T-cell (primary cell): ENCODE measurements at places on chromosomes 1 and 21.

DNA sequence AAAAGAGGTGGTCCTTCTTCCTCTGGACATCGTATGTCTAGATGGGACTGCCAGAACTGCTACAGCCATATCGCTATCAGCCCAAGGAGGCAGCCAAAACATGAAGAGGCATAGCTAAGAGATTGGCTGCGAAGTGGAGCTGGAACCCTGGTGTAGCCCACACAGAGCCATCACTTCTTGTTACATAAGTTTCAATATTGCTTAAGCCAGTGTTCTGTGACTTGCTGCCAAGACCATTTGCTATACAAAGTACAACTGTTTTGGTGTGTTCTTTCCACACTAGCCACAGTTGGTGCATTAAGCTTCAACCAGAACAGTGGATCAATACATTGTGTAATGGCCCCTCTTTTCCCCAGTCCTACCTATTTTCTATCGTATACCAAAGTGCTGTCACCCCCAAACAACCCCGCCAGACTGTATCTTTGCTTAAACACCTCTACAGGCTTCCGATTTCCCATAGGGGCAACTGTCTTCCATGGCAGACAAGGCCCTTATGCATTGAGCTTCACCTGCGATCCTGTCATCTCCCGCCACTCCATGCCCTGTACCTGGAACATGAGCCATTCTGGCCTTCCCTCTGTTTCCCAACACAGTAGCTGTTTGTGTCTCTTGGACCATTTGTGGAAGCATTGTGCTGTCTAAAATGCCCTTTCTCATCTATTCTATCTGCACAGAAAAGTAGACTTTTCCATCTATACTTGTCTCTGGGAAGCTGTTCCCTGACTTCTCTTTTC, 241.8 kb downstream of the TTLL7 start:
- no peak for DNase-seq

DNA sequence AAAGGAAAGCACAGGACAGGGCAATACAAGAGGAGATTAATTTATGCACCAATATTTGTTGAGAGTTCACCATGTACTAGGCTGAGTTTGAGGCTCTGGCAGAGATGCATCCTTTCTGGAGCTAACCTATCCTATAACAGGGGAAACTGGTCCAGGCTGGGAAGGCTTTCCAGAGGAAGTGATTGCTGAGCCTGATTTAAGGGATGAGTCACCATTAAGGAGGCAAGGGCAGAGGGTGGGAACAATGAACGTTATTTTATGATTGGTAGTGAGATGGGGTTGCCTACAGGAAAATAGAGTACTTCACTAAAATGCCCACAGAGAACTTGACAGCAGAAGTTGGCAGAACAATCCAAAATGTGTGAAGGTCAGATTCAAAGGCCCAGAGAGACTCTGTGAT, 141.4 kb downstream of the PLPP3 start:
- DNase-seq, result no peak

GRCh38 chr1:197284325-197284724, 16.3 kb downstream of the CRB1 start:
- no peak for DNase-seq

DNA sequence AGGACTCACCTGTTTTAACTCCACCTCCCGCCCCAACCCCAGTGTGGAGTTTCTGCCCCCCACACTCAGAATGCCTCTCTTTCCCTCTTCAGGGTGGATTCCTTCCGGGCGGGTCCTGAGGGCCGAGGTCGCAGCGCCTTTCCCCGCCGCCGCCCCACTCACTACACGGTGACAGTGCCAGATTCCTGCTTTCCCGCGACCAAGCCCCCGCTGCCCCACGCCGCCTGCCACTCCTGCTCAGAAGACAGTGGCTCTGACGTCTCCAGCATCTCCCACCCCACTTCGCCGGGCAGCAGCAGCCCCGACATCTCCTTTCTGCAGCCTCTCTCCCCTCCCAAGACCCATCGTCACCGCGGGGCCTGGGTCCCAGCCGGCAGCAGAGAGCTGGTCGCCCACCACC, 16.7 kb downstream of the INAVA start:
- DNase-seq, result no peak

- DNase-seq, result no peak
These were observed 17.2 kb downstream of the SPOCD1 start for GRCh38 chr1:31798433-31799195.

- DNase-seq, result no peak
These were observed 607.0 kb downstream of the NPHP4 start for GRCh38 chr1:5385096-5385799.

GRCh38 chr21:41076064-41076463, 91.9 kb upstream of the BACE2 start:
- no peak for DNase-seq

DNA sequence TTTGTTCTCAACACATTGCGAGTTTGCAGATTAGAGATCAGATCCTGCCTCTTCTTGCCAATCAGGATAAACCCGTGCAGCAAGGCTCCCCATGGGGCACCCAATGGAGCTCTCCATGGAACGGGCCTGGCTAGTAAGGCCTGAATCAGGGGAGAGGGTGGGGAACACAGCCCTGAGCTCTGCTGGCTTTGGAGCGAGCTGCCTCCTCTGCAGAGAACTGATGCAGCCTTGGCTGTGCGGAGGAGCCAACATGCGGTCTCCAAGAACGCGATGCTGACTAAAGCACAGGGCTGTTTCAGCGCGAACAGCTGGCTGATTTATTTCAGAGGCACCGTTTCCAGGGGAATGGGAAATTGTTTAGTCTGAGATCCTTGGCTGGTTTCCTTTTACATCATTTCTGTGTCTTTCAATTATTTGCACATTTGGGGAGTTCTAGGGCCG, 139.7 kb downstream of the TSEN15 start:
- DNase-seq, result no peak

DNA sequence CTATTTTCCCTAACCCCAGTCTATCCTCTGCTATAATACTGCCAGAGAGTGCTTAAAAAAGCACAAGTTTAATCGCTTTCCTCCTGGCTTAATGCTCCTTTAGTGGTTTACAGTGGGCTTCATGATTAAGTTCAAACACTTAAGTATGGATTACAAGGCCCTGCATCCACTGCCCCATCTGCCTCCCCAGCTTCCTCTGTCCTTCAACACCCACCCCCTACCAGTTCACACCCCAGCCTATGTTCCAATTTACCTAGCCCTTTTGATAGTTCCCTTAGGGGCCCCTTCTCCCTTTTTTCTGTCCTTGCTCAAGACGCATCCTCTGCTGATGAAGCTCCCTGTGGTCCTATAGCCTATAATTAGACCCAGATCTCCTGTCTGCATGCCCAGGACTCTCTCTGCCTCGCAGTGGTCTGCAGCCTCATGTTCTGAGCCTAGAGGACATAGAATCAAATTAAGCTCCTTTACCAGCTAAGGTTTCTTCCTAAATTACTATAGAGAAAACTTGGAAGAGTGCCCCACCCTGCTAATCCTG, 212.5 kb downstream of the FGGY start:
- no peak for DNase-seq

- no peak for DNase-seq
These were observed at the start of gene KCNT2 for GRCh38 chr1:196608390-196609369. KCNT2 (minus strand) TSS chr1:196608440; CDS start chr1:196608309, 131 bp downstream.

DNA sequence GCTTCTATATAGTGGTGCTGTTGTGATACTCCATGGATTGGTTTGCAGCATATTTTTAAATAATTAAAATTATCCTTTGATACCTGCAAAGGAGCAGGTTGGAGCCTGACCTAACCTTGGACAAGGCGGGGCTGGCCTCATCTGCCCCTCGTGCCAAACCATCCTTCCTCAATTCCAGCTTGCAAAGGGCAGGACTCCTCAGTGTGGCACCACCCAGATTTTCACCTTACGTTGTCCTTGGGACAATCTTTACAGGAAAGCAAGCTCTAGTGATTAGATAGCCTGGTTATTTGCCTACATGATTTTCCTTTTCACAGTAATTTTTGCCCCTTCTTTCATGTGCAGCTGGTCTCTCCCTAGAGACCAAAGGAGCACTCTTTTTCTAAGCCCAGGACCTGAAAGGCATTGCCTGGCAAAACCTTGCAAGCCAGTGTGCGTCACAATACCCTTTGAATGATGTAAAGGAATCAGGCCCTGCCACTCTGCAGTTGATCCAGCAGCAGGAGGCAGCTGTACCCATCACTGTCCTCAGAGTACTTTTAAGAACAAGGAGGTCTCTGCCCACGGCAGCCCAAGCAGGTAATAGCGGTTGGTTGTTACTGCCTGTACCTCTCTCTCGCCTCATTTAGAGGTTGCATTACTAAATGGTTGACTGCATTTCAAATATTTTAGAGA, 99.4 kb downstream of the ADSS2 start:
- no peak for DNase-seq

DNA sequence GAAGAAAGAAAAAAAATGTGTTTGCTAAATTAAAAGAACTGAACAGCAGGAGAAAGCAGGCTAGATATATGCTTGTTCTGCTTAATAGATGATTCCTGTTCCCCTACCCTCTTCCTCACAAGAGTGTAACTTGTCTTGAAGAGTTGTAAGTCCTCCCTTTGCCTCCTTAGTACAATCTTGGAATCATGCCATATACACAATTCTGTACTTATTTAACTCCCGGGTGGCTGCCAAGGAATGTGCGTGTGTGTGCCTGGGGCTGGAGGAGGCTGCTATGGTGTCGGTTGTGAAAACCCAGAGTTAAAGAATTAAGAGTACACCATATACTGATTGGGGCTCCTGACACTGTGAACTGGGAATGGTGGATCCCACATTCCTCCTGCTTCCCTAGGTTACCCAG, 194.2 kb downstream of the SIPA1L2 start:
- DNase-seq, result no peak

GRCh38 chr1:157993147-157993917, at the start of gene KIRREL1:
KIRREL1 (plus strand) TSS chr1:157993645; CDS start chr1:157993677, 32 bp downstream.
- no peak for DNase-seq

- DNase-seq, result no peak
These were observed 32.8 kb upstream of the RNF11 start for GRCh38 chr1:51203121-51203873.

DNA sequence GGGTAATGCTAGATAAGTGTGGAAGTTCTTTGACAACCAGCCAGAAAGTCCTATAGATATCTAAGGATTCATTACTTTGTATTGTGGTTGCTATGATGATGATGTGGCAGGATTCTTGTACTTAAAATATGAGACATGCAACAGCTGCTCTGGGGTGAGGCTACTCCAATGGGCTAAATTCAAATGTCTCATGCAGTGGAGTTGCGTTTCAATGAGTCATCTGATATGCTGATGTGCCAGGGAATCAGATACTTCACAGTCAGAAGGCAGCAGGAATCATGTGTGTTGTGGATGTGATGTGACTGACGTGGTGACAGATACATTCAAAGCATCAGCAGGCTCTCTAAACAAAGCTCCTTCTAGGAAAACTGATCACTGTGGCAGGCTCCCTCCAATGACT, 66.5 kb downstream of the TSEN15 start:
- no peak for DNase-seq

GRCh38 chr1:160366731-160367515, at the start of gene NHLH1:
NHLH1 (plus strand) TSS chr1:160367071; CDS start chr1:160370732, 3,661 bp downstream.
- no peak for DNase-seq

DNA sequence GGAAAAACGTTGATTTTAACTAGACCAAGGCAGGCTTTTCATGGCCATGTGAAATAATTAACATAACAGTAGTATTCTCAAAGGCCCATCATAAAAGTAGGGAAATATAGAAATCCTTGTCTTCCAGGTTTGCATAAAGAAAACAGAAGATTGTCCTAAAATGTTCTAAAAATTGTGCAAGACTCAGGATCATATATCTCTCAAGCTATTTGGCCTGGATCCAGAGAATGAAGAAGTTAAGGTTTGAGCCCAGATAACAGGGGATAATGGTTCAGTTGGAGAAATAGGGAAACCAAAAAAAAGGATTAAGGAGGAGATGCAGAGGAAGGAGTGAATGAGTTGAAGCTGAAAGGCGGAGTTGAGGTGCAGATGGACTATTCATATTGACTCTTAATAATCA, 555.5 kb upstream of the NR5A2 start:
- DNase-seq, result no peak

GRCh38 chr1:57277681-57278080, 146.2 kb downstream of the DAB1 start:
- DNase-seq, result no peak

- DNase-seq, result no peak
These were observed 11.6 kb downstream of the SLC2A1 start for GRCh38 chr1:42947117-42947516.

DNA sequence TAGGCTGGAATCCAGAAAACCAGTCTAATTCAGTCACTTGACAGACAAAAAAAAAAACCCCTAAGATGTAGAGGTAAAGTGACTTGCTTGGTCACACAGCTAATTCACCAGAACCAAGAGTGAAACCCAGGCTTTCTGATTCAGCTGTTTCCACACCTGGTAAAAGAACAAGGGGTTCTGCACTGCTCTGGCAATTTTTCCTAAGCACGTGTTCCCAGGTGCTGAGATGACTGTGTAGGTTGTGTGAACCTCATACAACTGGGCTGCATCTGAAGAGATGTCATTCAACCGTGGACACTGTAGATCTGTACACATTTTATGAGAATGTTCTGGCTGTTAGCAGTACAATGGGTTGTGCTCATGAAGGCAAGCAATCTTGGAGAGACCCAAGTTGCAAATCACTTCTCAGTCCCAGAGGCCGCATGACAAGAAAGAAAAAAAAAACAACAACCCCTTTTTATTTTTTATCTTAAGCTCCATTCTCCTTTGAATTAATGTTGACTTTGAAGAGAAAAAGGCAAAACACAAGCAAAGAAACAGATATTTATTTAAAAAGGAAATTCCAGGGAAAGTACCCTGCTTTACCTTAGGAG, 95.4 kb downstream of the INTS7 start:
- no peak for DNase-seq

GRCh38 chr1:79375352-79375751, 368.8 kb upstream of the ADGRL4 start:
- DNase-seq, result no peak

GRCh38 chr1:54724771-54725170, 9.1 kb downstream of the TTC4 start:
- no peak for DNase-seq

DNA sequence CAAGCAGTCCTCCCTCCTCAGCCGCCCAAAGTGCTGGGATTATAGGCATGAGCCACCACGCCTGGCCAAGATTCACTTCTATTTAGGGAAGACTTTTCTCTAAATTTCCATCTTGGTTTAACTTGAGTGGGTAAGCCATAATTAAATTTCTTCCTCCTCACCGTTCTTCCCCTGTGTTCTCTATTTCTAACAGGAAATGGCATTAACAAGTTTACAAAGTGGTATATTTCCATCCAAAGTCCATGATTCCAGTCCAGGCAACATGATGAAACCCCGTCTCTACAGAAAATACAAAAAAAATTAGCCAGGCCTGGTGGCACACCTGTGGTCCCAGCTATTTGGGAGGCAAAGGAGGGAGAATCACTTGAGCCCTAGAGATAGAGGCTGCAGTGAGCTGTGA, 92.1 kb downstream of the ZFYVE9 start:
- no peak for DNase-seq

GRCh38 chr1:29346576-29346975, 110.3 kb downstream of the PTPRU start:
- no peak for DNase-seq
